H4 (cell line): ENCODE measurements at places on chromosomes 11 and 22.

- no peak for DNase-seq
Measured at GRCh38 chr22:32536352-32536751, 61.7 kb downstream of the FBXO7 start.

DNA sequence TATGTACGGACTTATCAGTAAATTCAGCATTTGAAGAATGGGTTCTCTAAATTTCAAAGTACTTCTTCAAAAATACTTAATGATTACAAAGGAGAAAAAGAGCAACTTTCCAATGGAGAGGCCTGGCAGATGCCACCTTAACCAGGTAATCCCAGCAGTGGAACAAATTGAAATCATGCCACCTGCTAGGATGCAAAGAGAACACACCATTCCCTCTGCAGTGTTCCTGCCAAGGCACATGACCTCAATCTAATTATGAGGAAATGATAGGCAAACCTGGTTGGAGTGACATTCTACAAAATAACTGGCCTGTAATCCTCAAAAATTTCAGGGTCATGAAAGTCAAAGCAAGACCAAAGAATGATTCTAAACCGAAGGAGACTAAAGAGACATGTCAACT lies 21.5 kb downstream of the TNRC6B start:
- no peak for DNase-seq

DNA sequence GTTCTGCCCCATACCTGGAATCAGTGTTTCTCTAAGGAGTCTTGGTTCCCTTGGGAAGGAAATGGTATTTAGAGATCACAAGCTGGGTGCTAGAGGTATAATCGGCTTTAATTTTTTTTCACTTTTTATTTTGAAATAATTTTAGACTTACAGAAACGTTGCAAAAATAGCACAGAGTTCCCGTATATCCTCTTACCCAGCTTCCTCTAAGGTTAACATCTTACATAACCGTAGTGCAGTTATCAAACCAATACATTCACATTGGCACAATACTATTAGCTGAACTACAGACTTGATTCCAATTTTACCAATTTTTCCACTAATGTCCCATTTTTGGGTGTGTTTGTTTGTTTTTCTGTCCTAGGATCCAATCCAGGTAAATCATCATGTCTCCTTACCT lies 63.8 kb downstream of the RBX1 start:
- DNase-seq, result no peak

- peak; percentile 85 for DNase-seq
Measured at GRCh38 chr11:76807206-76807875, 24.2 kb downstream of the TSKU start.

- no peak for DNase-seq
Measured at GRCh38 chr11:69359735-69360480, 66.0 kb downstream of the MYEOV start.

GRCh38 chr22:26210334-26210733 lies 41.1 kb downstream of the SEZ6L start:
- DNase-seq, result no peak
